Esophagus mucosa (tissue), 1 donor: ENCODE measurements at places on chromosomes 5 and 9.

GRCh38 chr5:159449925-159450324 is 119.6 kb upstream of the IL12B start:
- no peak for ATAC-seq

- ATAC-seq, result no peak
These were observed 36.4 kb downstream of the ATPSCKMT start for GRCh38 chr5:10213316-10213715.

DNA sequence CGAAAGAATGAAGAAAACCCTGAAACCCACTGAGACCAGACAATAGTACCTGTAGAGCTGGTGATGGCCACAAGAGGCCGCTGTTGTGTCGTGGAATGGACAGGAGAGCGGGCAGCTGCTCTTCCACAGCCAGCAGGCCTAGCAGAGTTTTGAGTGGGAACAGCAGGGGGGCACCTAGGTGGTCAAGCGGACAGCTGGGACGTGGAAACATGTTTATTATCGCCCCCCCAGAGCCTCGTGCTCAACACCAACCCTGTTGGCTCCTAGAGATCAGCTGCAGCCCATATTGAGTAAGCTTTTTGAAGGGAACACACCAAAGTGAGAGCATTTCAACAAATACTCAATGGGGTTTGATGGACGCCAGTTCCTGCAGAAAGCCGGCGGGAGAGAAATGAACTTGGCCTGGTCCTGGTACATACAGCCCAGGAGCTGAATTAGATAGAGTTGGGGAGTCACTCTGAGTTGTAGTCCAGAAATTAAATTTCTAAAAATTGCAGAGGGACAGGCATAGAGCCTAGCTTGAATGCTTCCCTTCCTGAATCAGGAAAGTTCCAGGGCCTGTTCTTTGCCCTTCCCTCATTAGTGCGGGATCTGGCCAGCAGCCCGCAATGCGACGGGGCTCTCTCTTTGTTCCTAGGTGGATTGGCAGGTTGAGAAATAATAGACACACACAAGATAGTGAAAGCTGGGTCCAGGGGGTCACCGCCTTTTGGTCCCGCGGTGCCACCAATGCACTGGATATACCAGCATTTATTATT is 33.8 kb downstream of the MFAP3 start:
- peak; percentile 89 for ATAC-seq

DNA sequence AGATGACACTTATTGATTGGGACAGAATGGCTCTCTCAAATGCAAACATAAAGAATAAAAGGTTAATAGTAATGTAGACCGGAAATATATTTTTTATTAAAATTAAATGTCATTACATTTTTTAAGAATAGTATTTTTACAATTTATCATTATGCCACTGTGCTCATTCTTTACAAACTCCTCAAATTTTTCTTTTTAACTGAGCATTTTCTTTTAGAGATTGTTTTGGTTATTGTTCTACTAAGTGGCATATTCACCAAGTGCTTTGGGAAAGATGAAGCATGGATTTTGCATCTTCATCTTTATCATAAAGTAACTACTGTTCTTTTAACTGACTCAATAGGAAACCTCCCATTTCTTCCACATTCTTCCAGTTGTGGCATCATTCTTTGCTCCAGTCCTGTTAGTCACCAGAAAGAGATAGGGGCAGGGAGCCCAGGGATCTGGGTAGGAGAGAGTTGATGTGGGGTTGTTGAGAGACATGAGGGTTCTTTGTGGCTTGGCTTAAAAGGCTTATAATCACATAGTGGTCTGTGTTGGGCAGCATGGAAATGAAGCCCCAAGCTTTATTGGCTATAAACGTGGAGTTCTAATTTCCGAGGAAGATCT is 69.8 kb downstream of the SYK start:
- ATAC-seq, result no peak

- no peak for ATAC-seq
These were observed 15.8 kb downstream of the DNAJA1 start for GRCh38 chr9:33040792-33041431.

DNA sequence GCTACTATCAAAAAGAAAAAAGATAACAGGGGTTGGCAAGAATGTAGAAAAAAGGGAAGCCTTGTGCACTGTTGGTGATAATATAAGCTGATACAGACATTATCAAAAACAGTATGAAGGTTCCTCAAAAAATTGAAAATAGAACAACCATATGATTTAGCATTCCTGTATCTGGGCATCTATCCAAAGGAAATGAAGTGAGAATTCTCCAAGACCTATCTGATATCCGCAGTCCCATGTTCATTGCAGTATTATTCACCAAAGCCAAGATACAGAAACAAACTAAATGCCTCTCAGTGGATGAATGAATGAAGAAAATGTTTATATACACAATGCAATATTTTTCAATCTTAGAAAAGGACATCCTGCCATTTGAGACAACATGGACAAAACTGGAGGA is 1943.3 kb downstream of the MAT2B start:
- no peak for ATAC-seq

DNA sequence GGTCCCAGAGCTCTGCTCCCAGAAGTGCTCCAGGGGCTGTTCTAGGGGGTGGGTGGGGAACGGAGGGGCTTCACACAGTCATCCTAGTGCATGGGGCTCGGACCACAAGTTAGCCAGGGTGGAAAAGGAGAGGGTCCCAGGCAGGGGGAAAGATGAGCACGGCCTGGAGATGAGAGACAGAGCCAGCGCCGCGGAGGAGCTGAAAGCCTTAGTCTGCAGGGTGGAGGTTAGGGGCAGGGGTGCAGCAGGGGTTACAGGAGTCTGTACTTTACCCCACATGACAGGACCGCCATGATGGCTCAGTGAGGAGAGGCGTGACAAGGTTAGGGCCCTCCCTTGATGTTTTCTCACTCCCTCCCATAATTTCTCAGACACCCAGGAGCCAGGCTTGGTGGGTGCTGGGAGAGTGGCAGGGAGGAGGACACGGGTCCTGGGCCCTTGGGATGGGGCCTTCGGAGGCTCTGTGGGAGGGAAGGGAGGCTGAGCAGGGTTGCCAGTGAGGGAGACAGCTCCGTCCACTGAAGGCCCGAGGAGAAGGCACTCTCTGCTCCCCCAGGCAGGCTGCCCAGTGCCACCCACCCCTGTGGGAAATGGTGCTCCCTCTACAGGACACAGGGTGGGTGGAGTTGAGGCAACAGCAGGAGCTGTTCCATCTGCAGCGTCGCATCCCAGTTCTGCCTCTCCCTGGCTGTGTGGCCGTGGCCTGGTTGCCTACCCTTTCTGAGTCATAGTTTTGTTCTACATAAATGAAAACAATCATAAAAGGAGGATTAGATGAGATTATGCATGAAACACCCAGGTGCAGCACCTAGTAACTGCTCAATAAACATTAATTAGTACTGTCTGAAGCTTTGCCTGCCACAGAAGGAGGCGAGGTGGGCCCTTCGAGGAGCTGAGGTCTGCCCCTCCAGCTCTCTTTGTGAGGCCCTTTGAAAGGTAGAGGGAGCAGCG is 66.2 kb downstream of the NDST1 start:
- ATAC-seq, result peak; percentile 80

DNA sequence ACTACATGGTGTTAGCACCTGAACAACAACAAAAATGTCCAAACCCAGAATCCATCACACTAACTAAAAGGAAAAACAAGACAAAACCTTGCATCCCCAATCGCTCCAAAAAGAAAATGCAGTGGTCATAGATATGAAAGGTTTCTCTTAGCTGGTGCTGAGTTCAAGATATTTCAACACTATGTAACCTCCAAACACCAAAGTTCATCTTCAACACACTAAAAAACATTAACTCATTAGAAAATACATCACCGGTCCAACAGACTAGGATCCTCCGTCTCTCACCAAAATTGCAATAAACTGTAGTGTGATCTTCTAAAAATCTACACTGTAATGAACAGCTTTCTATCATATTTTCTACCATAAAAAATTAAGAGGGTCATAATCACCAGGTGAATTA is 60.8 kb downstream of the ECPAS start:
- no peak for ATAC-seq

DNA sequence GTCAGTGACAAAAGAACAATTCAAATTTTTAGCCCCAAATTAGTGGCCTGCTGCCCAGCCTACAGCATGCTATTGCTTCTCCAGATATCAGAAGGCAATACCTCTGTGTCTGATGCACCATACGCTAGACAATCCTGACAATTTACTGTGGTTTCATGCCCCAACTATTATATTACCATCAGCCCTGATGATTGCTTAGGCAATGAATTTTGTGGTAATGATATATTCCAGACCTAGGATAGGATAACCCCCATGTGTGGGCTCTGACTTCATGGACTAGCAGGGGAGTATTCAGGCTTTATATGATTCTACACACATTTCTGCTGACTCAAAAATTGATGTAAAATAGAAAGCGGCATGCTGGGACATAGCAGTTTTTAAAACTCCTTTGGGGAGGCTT is 168.7 kb upstream of the FST start:
- no peak for ATAC-seq

- ATAC-seq, result no peak
These were observed 3.5 kb downstream of the EEIG1 start for GRCh38 chr9:127977009-127977883.

- ATAC-seq, result no peak
These were observed 6.6 kb downstream of the C1QTNF2 start for GRCh38 chr5:160363660-160364395.

DNA sequence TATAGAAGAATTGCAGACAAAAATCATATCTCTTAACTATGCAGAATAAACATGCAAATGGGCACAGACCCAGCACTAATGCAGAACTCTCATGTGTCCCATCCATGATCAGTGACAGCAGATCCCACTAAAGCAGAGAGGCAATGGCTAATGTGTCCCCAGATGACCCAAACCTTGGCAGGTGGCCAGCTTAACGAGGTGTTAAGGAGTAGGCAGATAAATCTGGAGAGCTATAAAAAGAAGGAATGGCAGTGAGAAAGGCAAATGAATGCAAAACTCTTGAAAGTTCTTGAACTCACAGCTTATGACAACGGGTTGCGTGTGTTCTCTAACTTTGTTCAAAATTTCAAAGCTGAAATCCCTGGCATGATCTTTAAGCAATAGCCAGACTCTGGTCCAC is 265.4 kb downstream of the RASEF start:
- ATAC-seq, result no peak

GRCh38 chr5:33766023-33766422 is 125.8 kb downstream of the ADAMTS12 start:
- ATAC-seq, result no peak

- ATAC-seq, result no peak
These were observed 8.7 kb downstream of the TTC39B start for GRCh38 chr9:15298362-15298761.

- ATAC-seq, result peak; percentile 63
These were observed 66.6 kb downstream of the DEPDC1B start for GRCh38 chr5:60633341-60633740.

DNA sequence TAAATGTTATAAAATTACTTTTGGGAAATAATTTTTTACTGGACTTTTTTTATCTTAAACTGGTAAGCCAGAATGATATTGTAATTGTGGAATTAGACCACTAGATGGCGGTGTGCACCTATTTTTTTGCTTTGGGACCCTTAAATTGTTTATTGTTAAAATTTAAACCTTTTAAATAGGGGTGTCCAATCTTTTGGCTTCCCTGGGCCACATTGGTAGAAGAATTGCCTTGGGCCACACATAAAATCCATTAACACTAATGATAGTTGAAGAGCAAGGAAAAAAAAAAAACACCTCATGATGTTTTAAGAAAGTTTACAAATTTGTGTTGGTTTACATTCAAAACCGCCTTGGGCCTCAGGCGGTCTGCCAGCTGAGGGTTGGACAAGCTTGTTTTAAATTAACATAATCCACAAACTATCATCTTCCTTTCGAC is 28.4 kb upstream of the GADD45G start:
- ATAC-seq, result no peak
